Esophagus muscularis mucosa (tissue), 4 donors: ENCODE measurements at places on chromosomes 5 and 9. TPM values are rescaled to one million over a fixed set of nuclear protein-coding genes. Genes with fewer than 3 reads are reported as not detected.

GRCh38 chr5:130964231-130965202, 200.5 kb downstream of the HINT1 start:
- H3K4me3 ChIP-seq = no peak overlapping the region
- H3K4me1 ChIP-seq = no peaks in the 10 kb centered on the region
- H3K27ac ChIP-seq = no peak overlapping the region
- DNase-seq = no peak
- no peaks in the 10 kb centered on the region for H3K27me3 ChIP-seq
- no peaks in the 10 kb centered on the region for H3K36me3 ChIP-seq

COL27A1 gene
- 2.5 TPM for total RNA-seq

DNA sequence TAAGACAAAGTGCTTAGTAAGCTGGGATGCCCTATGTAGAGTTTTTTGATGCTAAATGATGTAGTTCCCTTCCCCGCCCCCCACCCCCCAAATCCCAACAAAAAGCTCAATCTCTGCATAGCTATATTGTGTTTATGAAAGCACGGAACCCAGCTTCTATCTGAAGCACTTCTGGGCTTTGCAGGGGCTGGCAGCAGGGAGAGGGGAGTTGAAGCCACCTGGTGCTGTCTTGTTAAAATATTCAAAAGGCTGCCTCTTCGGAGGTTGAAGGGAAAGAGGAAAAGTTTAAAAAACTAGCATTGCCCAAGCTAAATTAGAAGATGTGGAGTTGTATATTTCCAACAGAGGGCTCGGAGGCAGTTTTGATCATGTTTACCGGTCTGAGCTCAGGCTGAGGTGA, 5.0 kb upstream of the TNC start:
- H3K27me3 ChIP-seq = no peaks in the 10 kb centered on the region
- H3K27ac ChIP-seq = no peak overlapping the region
- H3K4me1 ChIP-seq = peaks cover 36% of the 10 kb centered on the region
- no peak for DNase-seq

GRCh38 chr9:92607773-92608172, 62.2 kb downstream of the IPPK start:
- peak overlapping the region; percentile 82 for H3K27ac ChIP-seq
- H3K36me3 ChIP-seq = peaks cover 18% of the 10 kb centered on the region
- DNase-seq = no peak
- no peaks in the 10 kb centered on the region for H3K27me3 ChIP-seq
- H3K4me1 ChIP-seq = peaks cover 69% of the 10 kb centered on the region

- H3K36me3 ChIP-seq = no peaks in the 10 kb centered on the region
- H3K27me3 ChIP-seq = no peaks in the 10 kb centered on the region
Observed at GRCh38 chr9:31615966-31616365, 768.5 kb upstream of the ACO1 start.

GRCh38 chr5:39544941-39545340, 120.2 kb upstream of the DAB2 start:
- no peak for DNase-seq
- H3K4me3 ChIP-seq = no peak overlapping the region
- peaks cover 18% of the 10 kb centered on the region for H3K4me1 ChIP-seq
- H3K36me3 ChIP-seq = no peaks in the 10 kb centered on the region

PSIP1 gene
- total RNA-seq = 33.3 TPM

DNA sequence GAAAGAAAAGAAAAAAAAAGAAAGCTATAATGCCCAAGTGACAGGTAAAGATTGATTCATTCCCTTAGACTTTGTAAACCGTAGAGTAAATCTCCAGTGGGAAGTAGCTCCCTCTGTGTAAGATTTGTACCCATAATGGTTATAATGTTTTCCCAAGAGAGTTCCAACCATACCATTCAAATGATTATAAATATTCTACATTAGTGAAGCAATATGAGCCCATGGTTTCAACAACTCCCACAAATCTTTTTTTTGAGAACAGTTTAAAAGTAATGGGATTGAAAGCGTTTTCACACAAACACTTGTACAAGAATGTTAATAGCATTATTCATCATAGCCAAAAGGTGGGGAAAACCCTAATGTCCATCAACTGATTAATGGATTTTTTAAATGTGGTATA, 58.0 kb downstream of the GRAMD2B start:
- no peak for DNase-seq
- H3K27me3 ChIP-seq = no peaks in the 10 kb centered on the region
- peaks cover 18% of the 10 kb centered on the region for H3K4me1 ChIP-seq
- H3K4me3 ChIP-seq = no peak overlapping the region

ITGA2 gene
- total RNA-seq = 6.1 TPM

C1QTNF2 gene
- total RNA-seq = 2.4 TPM

DNA sequence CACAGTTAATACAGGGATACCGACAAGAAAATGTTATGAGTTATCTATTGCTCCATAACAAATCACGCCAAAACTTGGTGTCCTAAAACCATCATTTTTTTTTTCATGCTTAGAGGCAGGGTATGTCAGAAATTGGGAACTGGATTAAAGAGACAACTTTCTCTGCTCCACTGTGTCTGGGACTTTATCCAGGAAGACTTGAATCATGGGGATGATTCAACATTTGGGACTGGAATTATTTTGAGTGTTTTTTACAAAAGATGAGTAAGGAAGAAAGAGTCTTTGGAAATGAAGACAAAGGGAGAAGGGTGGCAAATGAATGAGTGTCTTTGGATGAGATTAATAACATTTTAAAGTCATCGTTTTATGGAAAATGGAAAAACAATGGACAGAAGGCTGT, 1883.7 kb upstream of the C9orf72 start:
- H3K4me1 ChIP-seq = no peaks in the 10 kb centered on the region
- no peak overlapping the region for H3K4me3 ChIP-seq
- H3K27me3 ChIP-seq = no peaks in the 10 kb centered on the region
- no peak overlapping the region for H3K27ac ChIP-seq
- DNase-seq = no peak

GRCh38 chr5:153400931-153401330, 89.5 kb upstream of the GRIA1 start:
- H3K27me3 ChIP-seq = no peaks in the 10 kb centered on the region
- DNase-seq = no peak
- no peaks in the 10 kb centered on the region for H3K36me3 ChIP-seq
- no peak overlapping the region for H3K4me3 ChIP-seq

DMRTA1 gene
- total RNA-seq = 4.6 TPM

INSL6 gene
- total RNA-seq = not detected

EPB41L4B gene
- 1.5 TPM for total RNA-seq

SEMA4D gene
- total RNA-seq = 10.6 TPM

RANBP3L gene
- total RNA-seq = 2.8 TPM

DNA sequence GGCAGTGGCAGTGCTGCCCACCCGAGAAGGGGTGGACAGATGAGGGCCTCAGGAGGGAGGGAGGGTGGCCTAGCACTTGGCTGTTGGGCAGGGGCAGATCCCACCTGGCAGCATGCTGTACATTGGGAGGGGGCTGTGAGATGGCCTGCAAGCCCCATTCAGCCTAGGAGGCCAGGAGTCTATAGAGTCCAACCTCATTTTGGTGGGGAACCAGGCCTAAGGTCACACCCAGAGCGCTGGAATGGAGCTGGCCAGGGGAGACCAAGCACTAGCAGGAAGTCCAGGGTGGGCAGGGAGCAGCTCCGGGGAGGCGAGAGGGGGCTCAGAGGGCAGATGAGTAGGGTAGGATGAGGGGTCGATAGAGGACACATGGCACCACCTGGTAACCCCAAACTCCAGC, 22.9 kb downstream of the TRIM14 start:
- no peak overlapping the region for H3K27ac ChIP-seq
- no peak overlapping the region for H3K4me3 ChIP-seq
- H3K4me1 ChIP-seq = no peaks in the 10 kb centered on the region
- DNase-seq = no peak

CDX1 gene
- total RNA-seq = not detected
